Activated B cell treated with CpG ODN at 0.5 μM for 24 hours (primary cell): ENCODE measurements at places on chromosomes 6 and 20.

- DNase-seq, result no peak
These were observed 21.0 kb upstream of the FYN start for GRCh38 chr6:111894272-111894671.

GRCh38 chr6:12851123-12851695 is 134.6 kb downstream of the PHACTR1 start:
- DNase-seq, result no peak

DNA sequence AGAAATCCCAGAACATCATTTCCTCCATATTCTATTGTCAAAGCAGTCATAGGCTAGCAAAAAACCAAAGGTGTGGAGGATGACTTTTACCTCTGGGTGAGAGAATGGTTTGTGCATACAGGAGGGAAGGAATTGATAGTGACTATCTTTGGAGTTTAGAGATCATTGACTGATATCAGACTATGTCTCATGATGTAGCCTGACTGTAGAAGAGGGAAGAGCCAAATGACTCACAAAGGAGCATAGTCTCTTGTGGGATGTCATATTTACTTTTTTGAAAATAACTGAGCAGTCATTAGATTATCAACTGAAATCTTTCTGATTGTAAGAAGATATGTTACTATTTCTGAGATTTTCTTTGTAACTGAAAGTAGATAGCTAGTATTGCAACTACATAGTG is 158.5 kb downstream of the FLRT3 start:
- DNase-seq, result no peak

DNA sequence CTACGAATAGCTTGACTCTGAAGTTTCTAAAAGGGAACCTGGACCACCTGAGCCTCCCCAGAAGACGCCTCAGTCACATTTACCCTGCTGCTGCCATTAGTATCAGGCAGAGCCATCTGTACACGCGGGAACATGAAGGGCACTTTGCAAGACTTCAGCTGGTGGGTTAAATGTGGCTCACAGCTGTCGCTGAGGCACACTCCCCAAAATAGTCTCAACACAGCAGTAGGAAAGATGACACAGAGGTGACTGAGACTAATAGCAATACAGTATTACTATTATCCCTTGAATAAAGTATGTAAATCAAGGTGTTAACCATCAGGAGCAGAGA is 29.0 kb downstream of the PSMB1 start:
- DNase-seq, result no peak

- DNase-seq, result no peak
These were observed 27.9 kb upstream of the SERPINB9 start for GRCh38 chr6:2931055-2931454.

- no peak for DNase-seq
These were observed 12.0 kb downstream of the PFDN4 start for GRCh38 chr20:54219751-54220426.

DNA sequence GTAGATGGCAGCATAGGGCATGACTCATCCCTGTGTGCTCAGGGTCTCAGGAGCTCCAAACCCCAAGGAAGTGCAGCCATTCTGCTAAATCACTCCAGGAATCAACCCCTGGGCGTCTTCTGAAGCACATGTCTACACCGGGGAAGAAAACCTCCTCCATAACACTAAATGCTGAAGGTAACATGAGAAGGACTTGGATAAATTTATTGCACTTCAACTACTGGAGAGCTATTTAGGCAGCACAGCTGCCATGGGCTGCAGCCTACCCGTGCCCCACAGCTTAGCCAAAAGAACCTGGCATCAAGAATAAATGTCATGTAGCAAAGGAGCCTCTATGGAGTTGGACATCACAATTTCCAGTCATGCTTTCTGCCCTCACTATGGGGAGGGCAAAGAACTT is 152.4 kb upstream of the PROKR2 start:
- no peak for DNase-seq

DNA sequence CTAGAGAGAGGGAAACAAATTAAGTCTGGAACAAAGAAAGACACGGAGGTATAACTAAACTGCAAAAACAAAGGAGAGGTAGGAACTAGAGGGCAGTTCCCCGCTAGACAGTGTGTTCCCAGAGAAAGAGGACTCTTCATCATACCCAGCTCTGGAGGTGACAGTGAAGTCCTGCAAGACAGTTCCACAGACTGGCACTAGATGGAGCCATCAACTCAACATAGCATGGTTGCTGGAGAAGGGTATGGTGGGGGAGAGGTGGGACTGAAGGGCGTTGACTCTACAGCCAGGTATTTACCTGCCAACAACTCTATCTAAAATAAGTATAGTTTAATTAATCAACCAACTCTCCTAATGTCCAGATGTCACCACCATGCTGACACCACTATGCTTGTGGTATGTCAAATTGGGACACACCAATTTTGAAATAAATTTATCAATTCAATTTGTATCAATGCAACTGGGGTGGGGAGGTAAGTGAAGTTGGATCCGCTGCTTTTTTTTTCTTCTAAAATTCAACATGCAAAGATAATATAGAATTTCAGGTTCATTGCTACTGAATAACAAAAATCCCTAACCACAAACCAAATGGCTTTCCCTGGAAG is 9.7 kb downstream of the BACH2 start:
- no peak for DNase-seq

DNA sequence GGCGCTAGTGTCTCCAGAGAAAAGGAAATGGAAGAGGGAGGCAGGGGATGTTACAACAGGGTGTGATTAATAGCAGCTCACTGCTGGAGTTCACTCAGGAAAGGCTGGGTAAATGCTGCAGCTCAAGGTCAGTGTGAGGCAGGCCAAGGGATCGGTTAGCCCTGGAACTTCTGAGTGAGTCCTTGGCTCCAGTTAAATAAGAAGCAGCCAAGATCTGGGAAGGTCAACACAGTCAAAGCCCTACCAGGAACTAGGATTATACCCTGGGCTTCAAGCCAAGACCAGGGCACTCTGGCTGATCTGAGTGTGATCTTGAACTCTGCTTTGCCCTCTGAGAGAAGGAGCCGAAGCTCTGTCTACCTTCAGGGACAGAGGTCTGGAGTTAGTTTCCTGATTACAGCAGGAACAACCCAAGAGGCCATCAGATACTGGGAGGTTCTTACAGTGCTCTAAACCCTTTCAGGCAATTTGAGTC is 44.3 kb downstream of the TPD52L1 start:
- no peak for DNase-seq

DNA sequence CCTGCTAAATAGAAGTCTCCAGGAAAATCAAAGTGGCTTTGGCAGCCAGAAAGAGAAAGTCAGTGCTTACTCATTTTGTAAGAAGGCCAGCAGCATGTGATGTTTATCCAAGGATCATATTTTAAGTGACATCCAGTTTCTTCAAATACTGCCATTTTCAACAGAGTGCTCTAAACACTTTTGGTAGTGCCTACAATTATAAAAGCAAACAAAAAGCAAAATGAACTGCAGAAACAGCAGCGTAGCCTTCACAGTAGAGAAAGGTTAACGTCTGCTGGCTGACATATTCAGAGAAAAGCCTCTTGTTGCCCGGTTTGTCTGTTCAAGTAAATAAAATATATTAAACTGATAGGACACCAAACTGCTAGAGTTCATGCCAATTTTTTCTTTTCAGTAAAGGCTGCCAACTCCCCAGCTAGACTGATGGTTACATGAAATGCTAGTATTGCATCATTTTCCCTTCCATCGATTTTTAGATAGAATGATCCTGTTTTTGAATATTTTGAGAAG is 705.7 kb upstream of the SLC35B3 start:
- DNase-seq, result no peak

DNA sequence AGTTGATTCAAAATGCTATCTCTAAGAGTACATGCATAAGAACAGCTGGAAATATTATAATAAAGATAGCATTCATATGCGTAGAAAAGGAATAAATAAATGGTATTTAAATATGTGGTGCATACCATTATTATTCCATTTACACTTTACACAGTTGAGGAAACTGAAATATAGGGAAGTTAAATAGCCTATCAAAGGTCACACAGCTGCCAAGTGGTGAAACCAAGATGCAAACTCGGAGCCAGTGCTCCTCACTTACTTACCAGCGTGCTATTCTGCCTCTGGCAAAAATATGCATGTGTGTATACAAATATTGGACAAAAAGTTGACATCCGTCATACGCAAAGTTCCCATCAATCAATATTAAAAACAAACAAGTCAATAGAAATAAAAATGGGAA is 22.3 kb upstream of the ANKEF1 start:
- no peak for DNase-seq

GRCh38 chr20:44112456-44112855 is 74.5 kb downstream of the JPH2 start:
- DNase-seq, result no peak

GRCh38 chr20:23361119-23361475 is 885 bp upstream of the GZF1 start:
- no peak for DNase-seq

DNA sequence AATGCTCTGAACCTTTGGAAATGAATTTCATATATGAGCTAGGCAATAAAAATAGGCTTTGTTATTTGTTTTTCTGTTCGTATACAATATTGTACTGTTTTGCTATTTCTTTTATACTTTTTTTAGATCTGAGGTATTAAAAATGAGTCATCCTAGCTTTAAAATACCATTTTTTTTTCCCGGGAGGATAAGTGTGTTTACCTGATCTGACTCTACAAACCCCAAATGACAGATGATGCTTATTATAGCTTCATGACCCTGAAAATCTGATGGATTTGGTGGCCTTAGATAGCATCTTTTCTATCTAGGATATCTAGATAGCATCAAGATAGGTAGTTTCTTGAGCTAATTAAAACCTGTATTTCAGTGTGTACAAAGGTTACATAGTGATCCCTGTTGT is 206.4 kb downstream of the DTNBP1 start:
- DNase-seq, result no peak

- DNase-seq, result no peak
These were observed 442.4 kb downstream of the CD83 start for GRCh38 chr6:14559746-14560536.

- DNase-seq, result no peak
These were observed 314.5 kb downstream of the COL12A1 start for GRCh38 chr6:74891349-74891831.

DNA sequence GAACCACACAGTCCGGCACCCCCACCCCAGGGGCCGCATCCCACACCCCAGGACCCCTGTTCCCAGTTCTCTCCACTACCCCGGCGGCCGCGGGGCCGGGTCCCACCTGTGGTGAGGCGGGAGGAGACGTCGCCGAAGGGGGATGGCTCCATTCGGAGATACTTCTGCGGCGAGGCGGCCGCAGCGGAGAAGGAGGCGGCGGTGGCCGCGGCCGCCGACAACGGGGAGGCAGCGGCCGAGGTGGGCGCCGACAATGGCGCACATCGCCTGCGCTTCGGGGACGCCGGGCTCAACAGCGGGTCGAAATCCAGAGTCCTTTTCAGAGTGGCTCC is 723 bp downstream of the AKIRIN2 start:
- no peak for DNase-seq

DNA sequence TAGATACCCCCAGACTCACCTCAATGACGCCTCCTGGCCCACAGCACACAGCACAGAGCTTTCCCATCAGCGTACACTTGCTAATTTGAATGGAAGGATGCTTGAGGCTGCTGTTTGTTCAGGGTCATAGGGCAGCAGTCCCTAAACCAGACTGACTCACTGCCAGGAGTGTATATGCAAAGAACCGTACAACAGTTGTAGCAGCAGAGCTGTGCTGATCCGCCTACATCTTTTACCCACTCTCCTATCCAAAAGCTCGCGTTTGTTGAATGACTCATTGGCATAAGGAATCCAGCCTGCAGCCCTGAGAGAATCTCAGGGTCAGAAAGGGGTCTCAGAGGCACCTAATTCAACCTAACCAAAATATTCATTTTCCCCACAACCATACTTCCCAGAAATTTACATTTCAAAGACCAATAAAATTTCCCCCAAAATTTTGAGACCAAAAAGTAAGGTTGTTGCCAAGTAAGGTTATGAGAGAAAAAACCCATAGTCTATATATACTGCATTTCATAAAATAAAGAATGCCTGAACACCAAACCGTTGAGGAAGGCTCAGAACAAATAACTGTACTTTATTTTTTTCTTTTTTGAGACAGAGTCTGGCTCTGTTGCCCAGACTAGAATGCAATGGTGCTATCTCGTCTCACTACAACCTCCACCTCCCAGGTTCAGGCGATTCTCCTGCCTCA is 35.3 kb upstream of the CCND3 start:
- no peak for DNase-seq

- DNase-seq, result no peak
These were observed 6.0 kb downstream of the SCUBE3 start for GRCh38 chr6:35219683-35220326.

GRCh38 chr6:142902636-142903053 is 42.3 kb downstream of the HIVEP2 start:
- DNase-seq, result no peak

GRCh38 chr20:37274851-37275524 is 13.4 kb upstream of the GHRH start:
- no peak for DNase-seq
